ENCODE measurements at places on chromosomes 6 and 20.

DNA sequence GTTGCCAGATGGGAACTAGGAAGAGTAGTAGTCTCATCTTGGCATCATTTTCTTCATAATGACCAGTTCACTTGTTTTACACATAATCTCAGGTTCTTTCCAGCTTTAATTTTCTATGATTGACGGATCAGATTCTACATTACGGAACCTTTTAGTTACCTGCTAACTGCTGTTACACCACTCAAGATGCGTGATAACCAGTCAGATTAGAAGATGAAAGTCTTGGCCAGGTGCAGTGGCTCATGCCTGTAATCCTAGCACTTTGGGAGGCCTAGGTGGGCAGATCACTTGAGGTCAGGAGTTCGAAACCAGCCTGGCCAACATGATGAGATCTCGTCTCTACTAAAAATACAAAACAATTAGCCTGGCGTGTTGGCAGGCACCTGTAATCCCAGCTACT lies 92.5 kb downstream of the NCOA3 start:
- DNase-seq, result no peak

- DNase-seq, result no peak
Observed at GRCh38 chr6:165562421-165563090, 100.5 kb downstream of the PDE10A start.

GRCh38 chr20:63121749-63122405 lies 94.1 kb downstream of the YTHDF1 start:
- DNase-seq, result no peak

DNA sequence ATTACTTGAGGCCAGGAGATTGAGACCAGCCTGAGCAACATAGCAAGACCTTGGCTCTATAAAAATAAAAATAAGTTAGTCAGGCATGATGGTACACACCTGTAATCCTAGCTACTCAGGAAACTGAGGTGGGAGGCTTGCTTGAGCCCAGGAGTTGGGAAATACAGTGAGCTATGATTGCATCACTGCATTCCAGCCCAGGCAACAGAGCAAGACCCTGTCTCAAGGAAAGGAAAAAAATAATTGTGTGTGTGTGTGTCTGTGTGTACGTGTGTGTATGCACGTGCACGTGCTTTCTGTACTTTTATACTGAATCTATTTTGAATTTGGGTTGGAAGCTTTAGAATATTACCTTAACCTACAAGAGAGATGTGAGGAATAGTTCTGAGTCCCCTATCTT lies 58.9 kb downstream of the KIZ start:
- DNase-seq, result no peak

- DNase-seq, result no peak
Observed at GRCh38 chr6:135281964-135282363, 100.9 kb downstream of the MYB start.

- DNase-seq, result no peak
Observed at GRCh38 chr20:51484831-51485230, 57.7 kb downstream of the NFATC2 start.
